ENCODE measurements at places on chromosomes 7 and 10.

- peak; percentile 42 for DNase-seq
These were observed 9.3 kb downstream of the NOD1 start for GRCh38 chr7:30469303-30469702.

DNA sequence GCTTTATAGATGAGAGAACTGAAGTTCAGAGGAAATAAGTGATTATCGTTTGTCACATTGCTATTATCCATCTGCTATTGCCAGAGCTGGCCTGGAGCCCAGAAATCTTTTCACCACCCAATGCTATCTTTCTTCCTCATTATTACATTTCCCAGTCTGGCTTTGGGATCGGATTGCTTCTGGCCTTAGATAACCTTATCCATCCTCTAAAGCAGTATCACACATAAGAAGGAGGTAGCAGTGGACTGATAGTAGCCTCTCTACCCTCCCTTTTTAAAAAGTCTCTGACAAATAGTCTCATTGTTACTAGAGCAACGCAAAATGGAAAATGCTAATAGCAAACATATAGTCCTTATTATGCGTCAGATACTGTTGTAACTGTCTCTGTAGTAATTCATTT, 1.3 kb upstream of the CLDN12 start:
- DNase-seq = no peak

DNA sequence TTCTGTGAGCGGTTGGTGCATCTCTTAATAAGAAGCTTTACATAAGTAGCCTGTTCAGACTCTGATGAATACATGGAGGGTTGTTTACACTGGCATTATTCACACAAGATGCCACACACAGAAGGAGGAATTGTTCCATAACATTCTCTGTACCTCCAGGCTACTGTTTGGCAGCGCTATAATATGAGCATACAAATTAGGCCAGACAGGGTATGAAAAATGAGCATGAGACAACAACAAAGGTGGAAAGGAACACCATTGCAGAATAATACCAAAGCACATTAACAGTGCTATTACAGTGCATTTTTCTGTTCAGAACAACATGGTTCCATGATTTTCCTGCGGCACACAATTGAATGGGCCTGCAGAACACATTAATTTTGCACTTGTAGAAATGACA, 417.2 kb upstream of the C7orf33 start:
- no peak for DNase-seq

DNA sequence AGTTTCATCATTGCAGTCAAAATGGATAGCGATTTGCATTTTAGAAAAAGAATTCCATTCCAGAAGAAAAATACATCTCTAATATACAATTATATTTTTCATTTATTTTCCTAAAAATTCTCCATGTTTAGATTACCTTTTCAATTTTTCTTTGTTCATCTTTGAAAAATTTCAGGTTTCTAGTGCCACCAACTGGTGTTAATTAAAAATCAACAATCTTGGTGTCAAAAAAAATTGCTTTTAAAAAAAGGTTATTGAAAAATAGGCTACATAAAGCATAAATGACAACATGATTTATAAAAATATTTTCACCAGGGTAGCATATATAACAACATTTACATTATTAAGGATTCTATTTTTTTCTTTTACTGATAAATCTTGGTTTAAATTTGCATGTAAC, 53.0 kb downstream of the CCDC186 start:
- no peak for DNase-seq

DNA sequence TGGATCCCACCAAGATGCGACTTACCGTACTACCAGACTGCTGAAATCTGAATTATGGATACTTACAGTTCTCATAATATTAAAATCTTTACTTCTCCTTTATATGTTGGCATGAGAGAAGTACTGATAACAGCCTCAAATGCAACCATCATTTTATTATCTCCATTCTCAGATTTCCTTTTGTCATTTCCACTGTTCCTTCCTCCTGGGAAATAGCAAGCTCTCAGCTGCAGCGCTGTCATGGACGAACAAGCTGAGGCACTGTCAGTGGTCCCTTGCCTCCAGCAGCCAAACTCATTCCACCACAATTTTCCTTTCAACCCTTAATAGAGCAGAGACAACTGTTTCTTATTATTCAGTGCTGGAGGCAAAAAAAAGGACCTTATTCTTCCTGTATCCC, 478.4 kb downstream of the ARL4A start:
- no peak for DNase-seq

DNA sequence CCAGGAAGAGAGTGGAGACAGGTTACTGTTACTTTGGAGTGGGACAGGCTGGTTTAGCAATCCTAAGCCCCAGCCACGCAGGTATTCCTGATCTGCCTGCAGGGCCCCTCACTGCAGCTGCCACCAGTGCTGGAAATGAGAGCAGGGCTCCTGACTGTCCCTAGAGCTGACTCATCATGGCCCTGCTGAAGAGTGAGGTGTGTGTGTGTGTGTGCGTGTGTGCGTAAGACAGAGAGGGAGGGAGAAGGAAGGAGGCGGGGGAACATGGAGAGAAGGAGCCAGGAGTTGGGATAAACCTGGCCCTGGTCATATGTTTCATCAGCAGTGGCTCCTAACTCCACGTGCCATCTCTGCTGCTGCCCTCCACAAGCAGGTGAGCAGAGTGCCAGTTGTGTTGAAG, 3.6 kb downstream of the FOXI2 start:
- DNase-seq = no peak

DNA sequence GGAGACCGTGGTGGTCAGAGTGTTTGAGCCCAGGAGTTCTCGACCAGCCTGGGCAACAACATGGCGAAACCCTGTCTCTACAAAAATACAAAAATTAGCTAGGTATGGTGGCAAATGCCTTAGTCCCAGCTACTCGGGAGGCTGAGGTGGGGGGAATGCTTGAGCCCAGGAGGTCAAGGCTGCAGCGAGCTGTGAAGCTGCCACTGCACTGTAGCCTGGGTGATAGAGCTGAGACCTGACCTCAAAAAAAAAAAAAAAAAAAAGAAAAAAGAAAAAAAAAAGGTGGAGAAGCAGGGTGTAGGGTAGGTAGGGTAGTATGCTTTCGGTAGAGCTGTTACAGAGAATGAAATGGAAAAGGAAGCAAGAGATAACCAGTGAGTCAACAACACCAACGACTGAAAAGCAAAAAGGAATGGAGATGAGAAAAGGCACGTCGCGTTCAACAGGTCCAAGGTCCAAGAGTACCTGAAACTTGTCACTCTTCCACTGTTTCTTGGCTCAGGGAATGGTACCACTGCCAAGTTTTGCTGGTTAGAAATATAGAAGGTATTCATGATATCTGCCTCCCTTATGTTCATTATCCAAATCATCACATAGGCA, 4.3 kb upstream of the RSBN1L start:
- DNase-seq = no peak

GRCh38 chr10:131810805-131811629, 89.8 kb upstream of the PPP2R2D start:
- DNase-seq = no peak

- peak; percentile 44 for DNase-seq
These were observed 3.0 kb downstream of the AFAP1L2 start for GRCh38 chr10:114401195-114401791.

Measured in RCC 7860 (cell line).